B cell (primary cell): ENCODE measurements at places on chromosomes 16 and 17. TPM values are rescaled to one million over a fixed set of nuclear protein-coding genes. Genes with fewer than 3 reads are reported as not detected.
A peak's percentile ranks its signal among the peaks of the same experiment; 100 is the strongest.

DNA sequence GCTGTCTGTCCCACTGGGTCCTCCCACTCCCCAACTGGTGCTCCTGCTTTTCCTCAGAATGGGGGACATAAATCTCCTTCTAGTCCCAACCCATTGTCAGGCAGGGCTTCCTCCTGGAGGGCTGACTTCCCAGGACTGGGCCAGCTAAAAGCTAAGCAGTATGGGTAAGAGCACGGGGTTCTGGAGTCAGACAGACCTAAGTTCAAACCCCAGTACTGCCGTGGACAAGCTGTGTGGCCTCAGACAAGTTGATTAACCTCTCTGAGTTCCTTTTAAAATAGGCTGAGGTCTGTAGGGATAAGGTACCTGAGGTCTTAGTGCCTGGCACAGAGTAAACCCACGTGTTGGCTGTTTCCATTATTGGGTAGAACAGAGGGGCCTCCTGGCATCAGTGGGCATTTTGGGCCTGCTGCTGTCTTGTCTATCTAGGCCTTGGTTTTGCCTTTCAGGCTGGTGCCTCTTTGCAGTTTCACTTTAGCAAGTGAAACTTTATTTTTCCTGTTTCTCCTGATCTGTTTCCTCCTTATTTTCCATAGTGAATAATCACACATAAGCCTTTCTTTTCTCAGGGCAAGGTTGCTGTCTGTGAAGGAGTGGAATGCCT lies 114.6 kb downstream of the PRKCB start:
- H3K36me3 ChIP-seq = no peaks in the 10 kb centered on the region
- no peaks in the 10 kb centered on the region for H3K27me3 ChIP-seq
- peak overlapping the region; percentile 88 for H3K27ac ChIP-seq

The SDR42E1 gene
- total RNA-seq = 6.9 and 8.6 TPM in 2 replicates

The ACADVL gene
- 640 and 655 TPM in 2 replicates for total RNA-seq

- H3K4me3 ChIP-seq = no peak overlapping the region
- peaks cover 33% of the 10 kb centered on the region for H3K4me1 ChIP-seq
- H3K36me3 ChIP-seq = no peaks in the 10 kb centered on the region
- H3K27me3 ChIP-seq = no peaks in the 10 kb centered on the region
- peak overlapping the region; percentile 98 for H3K27ac ChIP-seq
These were observed 1.9 kb upstream of the CYBA start for GRCh38 chr16:88652762-88653063.

The SCARF1 gene
- total RNA-seq = 3.4 and 3.7 TPM in 2 replicates

- H3K27ac ChIP-seq = no peak overlapping the region
- no peak overlapping the region for H3K4me3 ChIP-seq
- H3K4me1 ChIP-seq = peaks cover 21% of the 10 kb centered on the region
- no peaks in the 10 kb centered on the region for H3K27me3 ChIP-seq
These were observed 7.8 kb downstream of the PIGS start for GRCh38 chr17:28563475-28563874.

The MT1H gene
- total RNA-seq = not detected in 2 replicates

The ABI3 gene
- 20.7 and 23.3 TPM in 2 replicates for total RNA-seq

The RAD51C gene
- total RNA-seq = 33.2 and 35.0 TPM in 2 replicates

- peaks cover 4% of the 10 kb centered on the region for H3K27me3 ChIP-seq
- H3K36me3 ChIP-seq = no peaks in the 10 kb centered on the region
- no peak overlapping the region for H3K27ac ChIP-seq
- H3K4me3 ChIP-seq = no peak overlapping the region
- DNase-seq = no peak
These were observed 93.4 kb upstream of the TNRC6A start for GRCh38 chr16:24635900-24636610.

The MYOCD gene
- 0.15 and 0.32 TPM in 2 replicates for total RNA-seq

DNA sequence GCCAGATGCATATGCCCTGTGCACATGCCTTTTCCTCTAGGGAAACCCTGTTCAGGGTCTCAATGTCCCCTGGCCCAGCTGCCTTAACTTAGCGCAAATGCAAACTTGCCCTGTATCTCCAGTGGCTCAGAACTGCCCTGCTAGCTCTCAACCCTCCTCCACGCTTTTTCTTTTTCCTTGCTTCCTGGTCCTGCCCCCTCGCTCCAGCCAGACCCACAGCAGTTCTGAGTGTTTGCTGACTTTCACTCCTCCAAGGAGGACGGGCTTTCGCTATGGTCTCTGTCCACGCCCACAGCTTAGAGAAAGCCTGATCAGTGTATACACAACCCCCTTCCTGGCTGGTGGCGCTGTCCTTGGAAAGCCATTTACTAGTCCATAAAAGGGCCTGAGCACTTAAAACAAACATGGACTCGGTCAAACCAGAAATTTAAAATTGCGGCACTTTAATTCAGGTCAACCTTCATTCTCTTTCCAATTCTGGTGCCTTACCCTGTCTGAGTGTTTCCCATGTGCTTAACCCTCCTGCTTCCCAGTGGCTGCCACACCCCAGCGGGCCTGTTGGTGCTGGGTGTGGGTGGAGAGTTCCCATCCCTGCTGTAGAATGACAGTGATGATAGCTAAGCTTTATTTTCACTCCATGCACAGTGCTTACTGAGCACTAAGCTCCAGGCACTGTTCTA lies 15.6 kb upstream of the TMEM98 start:
- H3K27ac ChIP-seq = no peak overlapping the region
- H3K4me3 ChIP-seq = no peak overlapping the region
- no peak for DNase-seq
- H3K36me3 ChIP-seq = no peaks in the 10 kb centered on the region
- no peaks in the 10 kb centered on the region for H3K4me1 ChIP-seq

DNA sequence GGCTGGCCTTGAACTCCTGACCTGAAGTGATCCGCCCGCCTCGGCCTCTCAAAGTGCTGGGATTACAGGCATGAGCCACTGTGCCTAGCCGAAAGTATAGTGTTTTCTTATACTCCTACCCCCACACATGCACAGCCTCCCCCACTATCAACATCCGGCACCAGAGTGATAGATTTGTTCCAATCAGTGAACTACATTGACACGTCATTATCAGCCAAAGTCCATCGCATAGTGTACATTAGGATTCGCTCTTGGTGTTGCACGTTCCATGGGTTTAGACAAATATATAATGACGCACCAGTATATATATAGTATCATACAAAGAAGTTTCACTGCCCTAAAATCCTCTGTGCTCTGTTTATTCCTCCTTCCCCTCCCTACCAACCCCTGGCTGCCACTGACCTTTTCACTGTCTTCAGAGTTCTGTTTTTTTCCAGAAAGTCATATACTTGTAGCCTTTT lies 11.9 kb upstream of the TM4SF5 start:
- H3K27ac ChIP-seq = no peak overlapping the region
- H3K36me3 ChIP-seq = no peaks in the 10 kb centered on the region
- no peak overlapping the region for H3K4me3 ChIP-seq
- no peaks in the 10 kb centered on the region for H3K4me1 ChIP-seq

GRCh38 chr17:1486802-1487695 lies 5.4 kb downstream of the MYO1C start:
- H3K36me3 ChIP-seq = no peaks in the 10 kb centered on the region
- H3K27me3 ChIP-seq = peaks cover under 1% of the 10 kb centered on the region
- H3K4me1 ChIP-seq = peaks cover 53% of the 10 kb centered on the region
- DNase-seq = peak; percentile 88

The HS3ST4 gene
- total RNA-seq = not detected in 2 replicates

The CEP295NL gene
- total RNA-seq = 1.3 and 2.9 TPM in 2 replicates

GRCh38 chr16:57795431-57795878 lies 6.8 kb downstream of the KIFC3 start:
- no peak for DNase-seq
- no peaks in the 10 kb centered on the region for H3K36me3 ChIP-seq
- H3K4me3 ChIP-seq = no peak overlapping the region
- H3K4me1 ChIP-seq = peaks cover 7% of the 10 kb centered on the region
- H3K27ac ChIP-seq = no peak overlapping the region

- H3K4me1 ChIP-seq = peaks cover 11% of the 10 kb centered on the region
- H3K4me3 ChIP-seq = peak overlapping the region; percentile 42
- H3K36me3 ChIP-seq = no peaks in the 10 kb centered on the region
- no peak for DNase-seq
- H3K27ac ChIP-seq = peak overlapping the region; percentile 75
- H3K27me3 ChIP-seq = no peaks in the 10 kb centered on the region
These were observed 850 bp downstream of the GINS3 start for GRCh38 chr16:58393138-58393504.

The HASPIN gene
- total RNA-seq = 2.4 and 3.1 TPM in 2 replicates

- H3K27ac ChIP-seq = no peak overlapping the region
- H3K36me3 ChIP-seq = peaks cover 4% of the 10 kb centered on the region
- no peak overlapping the region for H3K4me3 ChIP-seq
- peak; percentile 62 for DNase-seq
- peaks cover 16% of the 10 kb centered on the region for H3K4me1 ChIP-seq
These were observed 62.9 kb downstream of the SMURF2 start for GRCh38 chr17:64599187-64599676.

DNA sequence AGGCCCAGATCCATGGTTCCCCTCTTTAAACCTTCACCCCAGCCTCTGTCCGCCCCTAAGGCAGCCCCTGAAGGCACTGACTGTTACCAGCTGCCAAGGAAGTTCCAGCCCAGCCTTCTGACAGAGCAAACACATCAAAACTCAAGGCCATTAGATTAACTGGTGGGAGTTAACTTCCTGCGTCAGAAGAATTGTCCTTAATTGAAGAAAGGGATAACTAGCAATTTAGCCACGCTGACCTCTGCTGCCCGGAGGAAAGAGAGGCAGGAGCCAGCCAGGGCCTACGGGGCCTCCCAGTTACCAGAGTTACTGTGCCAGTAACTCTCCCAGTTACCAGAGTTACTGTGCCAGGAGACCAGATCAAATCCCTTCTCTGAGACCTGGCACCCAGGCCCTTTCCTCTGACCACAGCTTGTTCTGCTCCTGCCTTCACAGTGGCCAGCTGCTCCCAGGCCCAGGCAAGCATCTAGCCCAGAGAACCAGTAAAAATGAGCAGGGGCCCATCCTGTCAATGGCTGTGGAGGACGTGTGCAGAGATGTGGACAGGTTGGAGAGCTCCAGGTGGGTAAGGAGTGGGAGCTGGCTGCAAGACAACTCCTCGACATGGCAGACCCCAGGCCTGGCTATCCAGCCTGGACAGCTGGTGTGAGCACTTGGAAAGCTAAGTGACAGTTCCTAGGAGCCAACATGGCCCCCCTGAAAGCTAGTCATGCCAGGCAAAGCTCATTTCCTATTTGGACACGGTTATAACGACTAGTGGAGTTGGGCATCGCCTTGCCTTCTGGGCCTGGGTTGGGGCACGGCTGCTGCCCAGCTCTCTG lies 2.8 kb upstream of the PITPNM3 start:
- H3K4me3 ChIP-seq = no peak overlapping the region
- peaks cover 16% of the 10 kb centered on the region for H3K4me1 ChIP-seq
- H3K27ac ChIP-seq = no peak overlapping the region
- H3K36me3 ChIP-seq = no peaks in the 10 kb centered on the region
- no peak for DNase-seq
- peaks cover 35% of the 10 kb centered on the region for H3K27me3 ChIP-seq

DNA sequence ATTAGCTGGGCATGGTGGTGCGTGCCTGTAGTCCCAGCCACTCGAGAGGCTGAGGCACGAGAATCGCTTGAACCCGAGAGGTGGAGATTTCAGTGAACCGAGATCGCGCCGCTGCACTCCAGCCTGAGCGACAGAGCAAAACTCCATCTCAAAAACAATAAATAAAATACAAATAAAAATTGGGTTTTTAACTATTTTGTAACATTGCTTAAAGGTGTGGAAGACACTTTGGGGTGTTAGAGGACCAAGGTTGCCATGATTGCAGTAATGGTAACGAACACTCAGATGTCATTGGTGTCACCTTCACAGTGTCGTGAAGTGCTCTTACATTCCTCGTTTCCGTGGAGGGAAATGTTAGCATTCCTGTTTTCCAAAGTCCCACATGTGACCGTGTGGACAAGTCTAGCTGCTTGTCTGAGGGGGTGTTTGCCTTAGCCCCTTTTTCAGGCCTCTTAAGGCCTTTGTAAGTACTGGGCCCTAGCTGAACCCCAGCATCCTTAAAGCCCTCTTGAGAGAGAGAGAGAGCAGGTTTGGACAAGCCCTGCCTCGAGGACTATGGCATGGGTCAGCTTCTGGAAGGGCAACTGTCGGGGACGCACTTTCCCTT lies 8.6 kb downstream of the C16orf96 start:
- H3K36me3 ChIP-seq = no peaks in the 10 kb centered on the region
- no peak for DNase-seq
- no peak overlapping the region for H3K27ac ChIP-seq
- no peak overlapping the region for H3K4me3 ChIP-seq
- no peaks in the 10 kb centered on the region for H3K27me3 ChIP-seq

- peaks cover 39% of the 10 kb centered on the region for H3K4me1 ChIP-seq
- DNase-seq = no peak
- peak overlapping the region; percentile 13 for H3K27ac ChIP-seq
- no peaks in the 10 kb centered on the region for H3K27me3 ChIP-seq
These were observed 5.6 kb downstream of the NFE2L1 start for GRCh38 chr17:48053758-48054237.
